LHCN-M2 (cell line): ENCODE measurements at places on chromosomes 16 and 17. TPM values are rescaled to one million over a fixed set of nuclear protein-coding genes. Genes with fewer than 3 reads are reported as not detected.

Gene ACSM2B
- total RNA-seq: not detected in 2 replicates

GRCh38 chr17:77579682-77580081, 378.8 kb upstream of the TNRC6C start:
- DNase-seq: no peak

GRCh38 chr17:31415004-31415454, 23.6 kb downstream of the RAB11FIP4 start:
- no peak for DNase-seq

GRCh38 chr17:39973496-39973895, 7.1 kb upstream of the PSMD3 start:
- no peak for DNase-seq

GRCh38 chr17:8494506-8495111, 58.9 kb downstream of the NDEL1 start:
- no peak for DNase-seq
